Breast epithelium (tissue), 4 donors: ENCODE measurements at places on chromosomes 2 and 18.
A peak's percentile ranks its signal among the peaks of the same experiment; 100 is the strongest.

DNA sequence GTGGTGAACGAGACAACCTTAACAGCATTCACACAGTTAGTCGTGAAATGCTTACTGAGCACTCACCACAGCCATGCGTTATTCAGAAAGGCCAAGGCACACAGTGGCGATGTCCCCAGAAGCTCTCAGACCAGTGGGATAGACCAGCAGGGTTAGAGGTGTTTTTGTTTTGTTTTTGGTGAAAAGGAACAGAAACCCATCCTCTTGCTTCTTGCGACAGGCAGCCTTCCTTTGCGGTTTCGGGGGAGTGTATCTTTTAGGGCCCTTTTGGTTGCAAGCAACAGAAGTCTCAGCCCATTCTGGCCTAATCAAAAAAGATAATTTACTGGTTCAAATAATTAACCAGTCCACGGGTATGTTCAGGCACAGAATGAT lies 4.7 kb downstream of the GNLY start:
- no peak for DNase-seq

GRCh38 chr2:118124288-118124891 lies 36.1 kb downstream of the INSIG2 start:
- no peak for DNase-seq

DNA sequence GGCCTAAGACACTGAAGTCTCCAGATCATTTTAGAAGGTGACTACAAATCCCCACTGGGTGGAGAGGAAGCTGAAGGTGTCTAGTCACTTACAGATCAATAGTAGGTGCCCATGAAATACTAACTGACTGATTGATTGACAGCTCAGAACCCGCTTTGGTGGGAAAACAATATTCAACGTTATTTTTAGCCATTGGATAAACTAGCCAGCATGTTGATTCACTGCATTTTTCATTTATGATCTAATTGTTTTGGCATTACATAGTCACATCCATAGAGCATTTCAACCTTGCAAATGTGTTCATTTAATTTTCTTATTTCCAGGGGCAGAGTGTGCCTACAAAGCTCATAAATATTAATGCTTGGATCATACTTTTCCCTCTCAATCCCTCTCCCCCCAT lies 162.3 kb downstream of the MREG start:
- no peak for DNase-seq

DNA sequence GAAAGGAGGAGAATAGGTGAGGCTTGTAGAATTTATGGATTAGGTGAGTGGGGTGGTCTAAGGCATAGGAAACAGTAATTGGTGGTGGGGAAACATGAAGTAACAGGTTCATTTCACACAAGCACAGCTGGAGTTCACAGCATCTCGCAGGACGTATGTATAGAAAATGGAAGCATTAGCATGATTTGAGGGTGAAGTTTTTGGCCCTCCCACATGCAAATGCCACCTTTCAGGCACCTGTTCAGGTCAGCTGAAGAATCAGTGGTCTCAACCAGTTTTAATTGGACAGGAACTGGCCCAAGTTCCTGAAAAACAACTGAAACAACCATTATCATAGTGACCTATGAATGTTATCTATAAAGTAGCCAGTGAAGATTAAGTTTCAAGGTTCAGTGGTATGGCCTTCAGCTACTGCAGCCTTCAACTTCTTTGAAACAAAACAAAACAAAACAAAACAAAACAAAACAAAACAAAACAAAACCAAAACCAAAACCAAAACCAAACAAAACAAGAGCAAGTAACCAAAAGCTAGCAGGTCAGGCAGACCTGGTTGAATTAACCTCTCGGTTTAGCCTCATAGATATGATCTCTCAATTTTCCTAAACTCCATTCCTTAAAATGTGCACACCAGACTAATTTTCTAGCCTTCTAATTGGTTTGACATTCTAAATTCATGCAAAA lies 102.1 kb upstream of the SPHKAP start:
- no peak for DNase-seq

DNA sequence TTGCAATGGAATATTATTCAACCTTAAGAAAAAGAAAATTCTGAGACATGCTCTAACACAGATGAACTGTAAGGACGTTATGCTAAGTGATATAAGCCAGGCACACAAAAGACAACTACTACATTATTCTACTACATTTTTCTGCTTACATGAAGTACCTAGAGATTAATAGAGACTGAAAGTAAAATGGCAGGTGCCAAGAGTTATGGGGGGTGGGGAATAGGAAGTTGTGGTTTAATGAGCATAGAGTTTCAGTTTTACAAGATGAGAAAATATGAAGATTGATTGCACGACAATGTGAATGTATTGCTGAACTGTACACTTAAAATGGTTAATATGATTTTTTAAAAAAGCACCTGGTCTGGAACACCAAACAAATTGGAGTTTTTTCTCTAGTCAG lies 1231.6 kb upstream of the DDX18 start:
- DNase-seq = no peak

DNA sequence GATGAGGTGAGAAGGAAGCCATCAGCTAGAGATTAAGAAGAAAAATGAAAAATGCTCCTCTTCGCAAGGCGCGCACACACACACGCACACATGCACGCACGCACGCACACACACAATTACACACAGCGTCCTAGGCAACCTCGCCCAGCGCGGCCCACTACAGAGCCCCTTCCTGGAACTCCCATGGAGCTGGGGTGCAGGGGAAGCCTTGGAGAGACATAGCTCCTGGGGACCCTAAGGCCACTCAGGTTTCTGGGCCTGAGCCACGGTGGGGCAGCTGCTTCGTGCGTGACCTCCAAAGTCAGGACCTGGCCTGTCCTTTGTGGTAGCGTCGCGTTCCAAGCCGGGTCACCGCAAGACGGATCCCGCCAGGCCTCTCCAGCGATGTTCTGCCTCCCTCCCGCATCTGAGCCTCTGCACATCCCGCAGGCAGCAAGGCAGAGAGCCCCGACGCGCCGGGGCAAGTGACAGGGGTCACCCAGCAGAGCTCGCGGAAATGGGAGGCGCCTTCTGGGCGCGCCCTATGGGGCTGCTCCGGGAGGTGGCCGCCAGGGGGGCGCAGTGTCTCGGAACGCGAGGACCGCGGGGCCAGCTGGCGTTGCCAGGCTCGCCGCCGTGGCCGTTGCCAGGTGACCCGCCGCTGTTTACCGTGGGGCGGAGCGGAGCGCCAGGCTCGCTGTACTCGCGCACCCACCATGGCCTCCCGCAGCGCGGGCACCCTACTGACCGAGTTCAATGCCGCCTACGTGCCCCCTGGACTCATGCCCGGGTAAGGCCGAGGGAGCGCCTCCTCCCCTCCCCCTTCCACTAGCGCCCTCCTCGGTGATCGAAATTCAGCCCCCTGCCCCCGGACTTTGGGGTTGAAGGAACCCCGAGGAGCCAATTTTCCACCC lies 79.0 kb downstream of the CIB4 start:
- DNase-seq = peak; percentile 50

- DNase-seq = no peak
Measured at GRCh38 chr2:46826569-46827245, 88.9 kb downstream of the MCFD2 start.

DNA sequence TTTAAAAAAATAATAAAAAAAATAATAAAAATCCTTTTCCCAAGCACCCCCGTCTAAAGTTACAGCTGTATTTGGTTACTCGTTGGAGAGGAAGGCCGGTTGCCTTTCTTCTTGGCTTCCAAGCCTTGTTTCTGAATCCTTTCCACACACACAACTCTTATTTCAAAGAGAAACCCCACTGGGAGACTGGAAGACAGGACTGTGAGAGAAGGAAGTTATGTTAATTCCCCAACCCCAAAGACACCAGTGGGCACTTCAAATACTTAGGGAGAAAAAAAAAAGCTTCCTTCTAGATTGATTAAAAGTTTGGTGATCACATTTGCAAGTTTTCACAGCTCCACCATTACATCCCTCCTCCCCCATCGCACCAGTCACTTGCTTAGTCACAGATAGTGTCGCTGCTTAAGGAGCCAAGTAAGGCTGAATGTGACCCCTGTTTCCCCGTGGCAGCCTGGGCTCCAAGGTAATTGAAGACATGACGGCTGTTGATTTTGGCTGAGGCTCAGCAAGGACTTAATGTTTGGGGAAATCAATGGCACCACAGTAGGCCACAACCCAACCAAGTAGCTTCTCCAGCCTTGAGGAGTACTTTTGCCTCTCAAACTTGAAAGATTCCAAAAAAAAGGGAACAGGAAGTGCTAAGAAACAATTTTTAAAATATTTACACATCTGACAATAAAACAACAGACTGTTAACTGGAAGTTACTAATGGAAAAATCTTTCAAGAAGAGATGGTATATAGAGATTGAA lies 40.8 kb upstream of the FRZB start:
- DNase-seq = no peak

DNA sequence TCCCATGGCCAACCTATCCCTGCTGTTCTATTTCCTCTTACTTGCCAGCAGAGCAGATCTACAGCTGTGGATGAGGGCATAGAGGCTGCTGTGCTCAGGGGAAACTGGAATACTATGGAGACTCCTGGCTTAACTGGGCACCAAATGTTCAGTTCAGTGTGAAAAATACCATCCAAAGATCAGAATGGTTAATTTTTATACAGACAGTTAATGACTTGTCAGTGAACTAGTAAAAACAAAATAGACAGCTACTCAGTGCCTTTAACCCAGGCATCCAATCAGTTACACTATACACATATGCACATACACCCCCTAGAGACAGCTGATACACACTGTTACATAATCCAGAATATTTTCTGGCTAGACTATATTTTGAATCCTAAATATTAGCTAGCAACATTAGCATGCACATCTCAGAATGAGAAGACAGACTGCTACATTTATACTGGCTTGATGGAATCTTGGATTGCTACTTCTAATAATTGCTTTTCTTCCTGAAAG lies 59.1 kb upstream of the WIPF1 start:
- DNase-seq = no peak

GRCh38 chr2:81974216-81974615 lies 1669.7 kb upstream of the LRRTM1 start:
- no peak for DNase-seq

- DNase-seq = no peak
Measured at GRCh38 chr18:48597110-48597509, 58.3 kb downstream of the CTIF start.

GRCh38 chr2:234333168-234334130 lies 163.4 kb downstream of the ARL4C start:
- no peak for DNase-seq

- no peak for DNase-seq
Measured at GRCh38 chr18:9619545-9619944, 5.2 kb upstream of the PPP4R1 start.

DNA sequence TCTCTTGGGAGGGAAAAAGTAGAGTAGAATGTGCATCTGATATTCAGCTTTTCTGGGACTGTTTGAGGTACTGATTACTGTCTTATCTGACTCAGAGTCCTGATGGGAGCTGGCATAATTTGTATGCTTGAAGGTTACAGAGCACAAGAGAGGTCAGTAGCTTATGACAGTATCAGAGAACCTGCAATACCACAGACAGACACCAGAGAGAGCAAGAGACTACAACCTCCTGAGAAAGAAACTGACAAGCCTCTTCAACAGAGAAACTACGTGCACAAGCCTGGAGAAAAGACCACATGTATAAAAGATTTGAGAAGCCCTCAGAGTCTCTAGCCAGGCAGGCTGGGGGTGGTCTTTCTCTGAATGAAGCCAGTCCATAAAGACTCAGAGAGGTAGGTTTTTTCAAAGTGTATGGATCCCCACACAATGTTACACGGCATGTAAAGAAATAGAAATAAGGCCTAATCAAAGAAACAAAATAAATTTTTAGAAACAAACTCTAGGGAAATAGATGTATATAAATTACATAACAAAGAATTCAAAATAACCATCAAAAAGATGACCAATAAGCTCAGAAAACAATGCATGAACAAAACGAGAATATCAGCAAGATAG lies 568.3 kb downstream of the LRRTM4 start:
- no peak for DNase-seq

- no peak for DNase-seq
Measured at GRCh38 chr18:35888329-35888728, 84.2 kb upstream of the RMP24 start.

DNA sequence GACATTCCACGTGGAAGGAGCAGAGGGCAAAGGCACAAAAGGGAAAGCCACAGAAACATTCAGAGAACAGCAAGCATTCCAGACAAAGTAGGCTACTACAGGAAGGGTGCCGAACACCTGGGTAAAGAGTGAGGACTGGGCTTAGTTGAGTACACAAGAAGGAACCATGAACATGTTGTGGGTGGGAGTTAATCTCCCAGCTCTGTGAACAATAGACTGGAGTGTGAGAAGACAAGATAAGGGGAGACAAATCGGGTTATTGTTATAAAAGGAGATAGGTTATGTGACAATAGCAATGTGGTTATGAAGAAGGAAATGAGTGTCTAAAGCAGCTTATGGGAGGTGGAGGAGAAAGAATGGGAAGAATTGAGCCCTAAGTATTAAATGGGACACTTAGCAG lies 70.0 kb downstream of the DPP4 start:
- DNase-seq = no peak

DNA sequence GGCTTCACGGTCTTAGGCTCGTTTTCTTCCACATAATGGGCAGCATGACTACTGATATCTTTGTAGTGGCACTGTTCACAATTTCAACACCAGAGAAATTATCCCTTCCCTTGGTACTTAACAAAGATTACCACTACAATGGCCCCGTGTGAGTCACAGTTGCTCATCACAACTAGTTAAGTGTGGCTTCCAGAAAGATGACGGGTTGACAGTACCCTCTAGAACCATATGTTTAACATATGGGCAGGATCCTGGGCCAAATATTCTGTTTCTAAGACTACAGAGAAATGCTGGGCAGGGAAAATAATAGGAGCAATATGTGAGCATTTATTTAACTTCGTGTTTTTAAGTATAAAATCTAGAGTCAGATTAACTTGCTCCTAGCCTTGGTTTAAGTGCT lies 780.1 kb upstream of the LINC00305 start:
- DNase-seq = no peak

DNA sequence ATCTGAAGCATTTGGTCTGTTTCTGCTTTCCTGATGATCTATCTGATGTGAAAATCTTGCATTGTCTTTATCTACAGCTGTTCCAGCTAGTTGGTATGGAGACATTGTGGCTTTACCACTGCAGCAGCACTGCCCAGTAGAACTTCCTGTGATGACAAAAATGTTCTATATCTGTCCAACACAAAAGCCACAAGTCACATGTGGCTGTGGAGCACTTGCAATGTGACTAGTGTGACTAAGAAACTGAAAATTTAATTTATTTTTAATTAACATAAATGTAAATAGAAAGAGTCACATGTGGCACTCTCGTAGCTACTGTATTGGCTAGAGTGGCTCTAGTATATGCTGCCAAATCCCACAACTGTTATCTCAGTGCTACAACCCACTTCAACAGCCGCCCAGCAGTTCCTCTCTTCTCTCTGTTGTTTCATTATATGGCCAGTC lies 425.7 kb downstream of the SETBP1 start:
- DNase-seq = no peak

DNA sequence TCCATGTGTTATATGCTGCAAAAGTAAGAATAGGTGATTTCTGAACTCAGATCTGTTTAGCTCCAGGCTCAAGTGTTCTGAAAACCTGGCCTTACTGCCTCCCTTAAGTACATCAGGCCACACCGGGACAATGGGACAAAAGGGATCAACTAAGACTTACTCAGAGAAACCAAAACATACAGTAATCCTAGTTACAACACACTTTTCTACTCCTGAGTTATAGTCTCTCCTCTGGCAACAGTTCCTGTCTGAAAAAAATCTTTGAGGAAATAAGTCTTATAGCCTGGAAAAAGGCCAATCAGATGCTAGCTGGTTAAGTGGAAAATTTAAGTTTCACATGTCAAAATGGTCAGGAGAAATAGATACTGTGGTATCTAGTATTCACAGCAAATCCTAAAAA lies 5.6 kb downstream of the METTL5 start:
- DNase-seq = no peak

- DNase-seq = no peak
Measured at GRCh38 chr2:56656826-56657225, 473.0 kb downstream of the CCDC85A start.

- peak; percentile 20 for DNase-seq
Measured at GRCh38 chr2:229980431-229981184, 58.3 kb downstream of the FBXO36 start.
